Subcutaneous adipose tissue (tissue), 4 donors: ENCODE measurements at places on chromosomes 12 and 14. TPM values are rescaled to one million over a fixed set of nuclear protein-coding genes. Genes with fewer than 3 reads are reported as not detected.

GYS2 gene
- 17.0 TPM for total RNA-seq

HOXC5 gene
- 0.66 TPM for total RNA-seq

HCAR2 gene
- total RNA-seq = 7.7 TPM

WNT1 gene
- not detected for total RNA-seq

ZBTB42 gene
- total RNA-seq = 2.0 TPM

ESPL1 gene
- total RNA-seq = 0.38 TPM

CYP27B1 gene
- total RNA-seq = not detected

KRT3 gene
- total RNA-seq = not detected

EFS gene
- 8.5 TPM for total RNA-seq

EPYC gene
- total RNA-seq = not detected

KRT2 gene
- total RNA-seq = not detected

MEG3 gene
- total RNA-seq = 44.5 TPM

HRK gene
- total RNA-seq = 0.22 TPM

ZNF705A gene
- not detected for total RNA-seq

MIPOL1 gene
- 20.9 TPM for total RNA-seq

GPR84 gene
- 1.1 TPM for total RNA-seq

LMNTD1 gene
- total RNA-seq = not detected

GUCY2C gene
- not detected for total RNA-seq

EPS8 gene
- 255 TPM for total RNA-seq

KITLG gene
- 24.7 TPM for total RNA-seq

KRT78 gene
- not detected for total RNA-seq

BIN2 gene
- total RNA-seq = 2.3 TPM

DBX2 gene
- total RNA-seq = 0.66 TPM

EIF2S3B gene
- total RNA-seq = 0.38 TPM

CFAP73 gene
- total RNA-seq = not detected

SLCO1B1 gene
- not detected for total RNA-seq

HOXC6 gene
- 2.5 TPM for total RNA-seq

HIGD1C gene
- not detected for total RNA-seq

SMCO2 gene
- total RNA-seq = not detected

CLEC1B gene
- total RNA-seq = not detected

MYF5 gene
- total RNA-seq = not detected

FAM181A gene
- not detected for total RNA-seq

STXBP6 gene
- 5.4 TPM for total RNA-seq

COCH gene
- 1.9 TPM for total RNA-seq

RIMBP2 gene
- not detected for total RNA-seq

POU6F1 gene
- 6.3 TPM for total RNA-seq

ACOT4 gene
- 4.9 TPM for total RNA-seq
